GM18507 (cell line): ENCODE measurements at places on chromosomes 16 and 17.

DNA sequence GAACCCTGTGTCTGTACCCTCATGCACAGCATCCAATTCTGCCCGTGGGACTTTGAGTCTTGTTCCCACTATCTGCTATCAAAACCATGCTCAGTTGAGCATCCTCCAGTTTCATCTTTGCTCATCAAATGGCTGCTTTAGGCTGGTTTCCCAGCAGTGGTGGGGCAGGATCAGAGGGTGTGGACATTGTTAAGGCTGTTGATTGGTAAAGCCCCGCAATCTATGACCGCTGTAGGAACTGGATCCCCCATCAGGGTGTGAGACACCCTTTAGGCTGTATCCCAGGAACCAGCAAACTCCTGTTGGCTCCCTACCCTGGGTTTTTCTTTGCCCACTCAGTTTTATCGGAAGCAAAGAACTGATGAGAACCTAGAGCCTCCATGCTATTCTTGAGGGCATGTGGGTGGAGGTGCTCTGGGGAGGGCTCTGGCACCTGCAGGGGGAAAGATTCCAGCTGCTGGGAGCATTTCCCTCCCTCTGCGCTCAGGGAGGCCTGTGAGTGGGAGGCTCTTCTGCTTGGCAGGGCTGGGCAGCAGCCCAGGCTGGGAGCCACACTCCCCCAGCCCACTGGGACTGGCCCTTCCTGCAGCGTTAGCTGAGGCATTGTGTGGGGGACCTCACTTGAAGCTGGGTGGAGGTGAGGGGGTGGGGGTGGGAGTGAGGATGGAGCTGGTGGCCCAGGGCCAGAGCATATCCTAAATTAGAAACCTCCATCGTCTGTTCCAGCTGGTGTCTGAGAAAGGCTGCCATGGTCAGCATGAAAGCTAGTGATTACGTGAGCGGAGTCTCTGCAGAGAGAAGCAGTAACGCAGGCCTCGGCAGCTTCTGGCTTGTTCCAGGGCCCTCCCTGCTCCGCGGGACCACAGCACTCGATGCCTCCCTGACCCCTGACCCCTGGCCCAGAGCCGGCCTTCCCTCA is 160.6 kb downstream of the IRF8 start:
- no peak for DNase-seq

- peak; percentile 68 for DNase-seq
Measured at GRCh38 chr17:74923538-74924249, 379 bp upstream of the OTOP2 start.

- DNase-seq: no peak
Measured at GRCh38 chr17:31099016-31099415, 4.2 kb downstream of the NF1 start.

DNA sequence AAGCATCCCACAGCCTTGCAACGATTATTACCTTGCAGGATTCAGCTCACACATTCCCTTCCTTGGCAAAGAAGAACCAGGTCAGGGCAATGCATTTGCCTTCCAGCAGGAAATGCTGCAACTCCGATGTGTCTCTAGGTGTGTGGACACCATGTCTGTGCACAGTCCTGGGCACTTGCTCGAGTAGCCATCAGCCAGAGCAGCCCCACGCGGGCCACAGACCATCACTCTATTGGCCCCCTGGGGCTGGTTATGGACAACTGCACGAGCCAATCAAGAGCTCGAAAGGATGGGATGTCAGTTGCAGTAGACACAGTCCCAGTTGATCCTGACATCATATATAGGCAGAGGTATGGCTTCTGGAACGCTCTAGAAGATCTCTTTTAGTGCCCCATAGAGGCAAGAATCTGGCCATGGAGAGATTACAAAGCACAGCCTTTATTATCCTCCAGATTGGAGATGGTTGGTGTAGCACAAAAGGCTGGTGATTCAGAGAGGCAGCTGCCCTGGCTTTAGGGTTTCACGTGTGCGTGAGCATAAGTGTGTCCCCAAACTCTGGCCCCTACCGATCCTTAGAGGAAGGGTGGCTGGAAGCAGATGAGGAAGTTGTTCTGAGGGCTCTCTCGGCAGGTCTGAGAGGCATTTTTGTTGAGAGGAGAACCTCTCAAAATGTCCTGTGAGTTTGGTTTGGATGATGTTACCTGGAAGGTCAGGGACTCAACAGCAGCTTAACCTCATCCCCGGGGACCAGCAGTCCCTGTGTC is 403.8 kb downstream of the SEC14L1 start:
- no peak for DNase-seq

DNA sequence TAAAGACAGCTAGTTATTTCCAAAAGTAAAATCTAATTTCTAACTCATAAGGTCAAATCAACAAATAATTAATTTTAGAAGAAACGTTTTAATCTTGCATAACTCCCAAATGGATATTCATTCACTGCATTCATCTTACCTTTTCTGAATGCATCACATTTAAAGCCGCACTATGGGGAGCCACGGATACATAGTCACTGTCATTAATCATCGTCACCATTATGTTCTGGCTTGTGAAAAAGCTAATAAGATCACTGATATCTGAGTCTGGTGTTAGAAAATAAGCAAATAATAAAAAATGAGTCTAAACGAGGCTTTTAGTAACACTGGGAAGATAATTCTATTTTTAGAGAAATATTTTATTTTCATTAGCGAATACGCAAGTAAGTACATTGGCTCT is 42.4 kb upstream of the ABCA10 start:
- DNase-seq: no peak

GRCh38 chr17:66711401-66711800 is 123.5 kb upstream of the CACNG5 start:
- DNase-seq: no peak

DNA sequence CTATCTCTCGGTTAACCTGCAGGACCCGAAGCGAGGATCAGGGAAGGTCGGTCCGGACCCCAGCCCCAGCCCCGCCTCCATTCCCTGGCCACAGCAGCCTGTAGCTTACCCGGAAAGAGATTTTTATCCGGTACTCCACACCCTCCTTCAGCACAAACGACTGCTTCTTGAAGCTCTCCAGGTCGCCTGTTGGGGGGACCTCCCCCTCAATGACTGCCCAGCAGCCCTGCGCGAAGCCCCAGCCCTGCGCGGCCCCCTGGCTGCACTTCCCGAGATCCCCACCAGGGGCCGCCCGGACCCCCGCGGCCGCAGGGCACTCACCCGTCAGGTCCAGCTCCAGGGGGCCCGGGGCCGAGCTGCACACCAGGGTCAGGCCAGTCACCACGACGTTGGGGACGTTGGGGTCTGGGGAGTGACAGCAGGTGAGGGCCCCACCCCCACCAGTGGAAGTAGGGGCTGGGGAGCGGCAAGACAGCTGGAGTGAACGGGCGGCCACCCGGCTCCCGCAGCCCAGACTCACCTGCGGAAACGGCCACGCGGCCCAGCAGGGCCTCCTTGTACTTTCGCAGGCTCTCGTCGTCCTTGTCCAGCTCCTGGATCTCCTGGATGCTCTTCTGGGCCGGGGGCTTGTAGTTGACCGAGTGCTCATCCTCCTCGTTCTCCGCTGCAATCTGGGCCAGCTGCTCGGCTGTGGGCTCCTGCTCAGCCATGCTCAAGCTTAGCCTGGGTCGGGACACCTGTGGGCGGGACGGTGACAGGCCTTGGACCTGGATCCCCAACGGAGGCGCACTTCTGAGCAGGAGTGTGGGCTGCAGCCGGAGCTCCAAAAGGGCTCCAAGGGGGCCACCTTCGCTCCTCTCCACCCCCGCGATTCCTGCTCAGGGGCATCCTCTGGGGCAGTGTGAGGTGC is 1.7 kb downstream of the ARHGDIA start:
- DNase-seq: no peak

DNA sequence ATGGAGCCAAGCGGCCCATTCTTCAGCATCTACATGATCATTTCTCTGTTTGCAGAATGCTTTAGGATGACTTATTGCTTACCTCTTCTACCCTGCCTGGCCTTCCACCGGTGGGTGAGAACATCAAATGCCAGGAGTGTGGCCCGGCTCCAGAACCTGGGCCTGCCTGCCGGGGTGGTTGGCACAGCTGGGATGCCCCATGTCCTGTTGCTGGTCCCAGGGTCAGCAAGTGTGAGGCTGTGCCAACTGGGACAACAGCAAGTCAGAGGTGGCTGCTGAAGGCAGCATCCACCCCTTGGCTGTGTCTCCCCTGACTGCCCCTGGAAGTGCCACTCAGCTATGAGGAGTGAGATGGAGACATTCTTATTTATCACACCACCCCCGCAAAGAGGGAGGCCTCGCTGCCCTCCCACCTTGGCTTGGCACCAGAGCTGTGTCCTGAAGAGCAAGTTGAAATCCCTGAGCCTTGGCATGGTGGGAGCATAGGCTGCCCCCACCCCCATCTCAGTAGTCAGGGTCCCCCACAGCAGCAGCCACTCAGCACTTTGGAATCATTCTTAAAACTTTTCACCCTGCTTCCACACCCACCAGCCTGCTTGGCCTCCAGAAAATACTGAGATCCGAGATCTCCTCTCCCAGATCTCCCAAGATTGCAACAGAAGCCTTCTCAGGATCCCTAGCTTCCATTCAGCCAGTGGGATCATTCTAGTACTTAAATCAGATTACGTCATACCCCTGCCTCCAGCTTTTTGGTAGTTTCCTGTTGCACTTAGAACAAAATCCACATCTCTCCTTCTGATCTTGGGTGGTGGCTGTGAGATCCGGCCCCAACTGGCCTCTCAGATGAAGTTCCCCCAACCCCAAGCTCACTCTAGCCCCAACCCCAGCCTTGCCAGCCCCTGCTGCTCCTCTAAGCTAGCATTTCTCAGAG is 127.5 kb downstream of the SOCS1 start:
- DNase-seq: no peak

- no peak for DNase-seq
Measured at GRCh38 chr17:49916854-49917515, 52.0 kb upstream of the DLX4 start.

- DNase-seq: no peak
Measured at GRCh38 chr16:4182581-4183236, 59.2 kb downstream of the SRL start.

- no peak for DNase-seq
Measured at GRCh38 chr16:21628772-21629171, 23.6 kb downstream of the IGSF6 start.

GRCh38 chr17:38350035-38350434 is 1.6 kb upstream of the SOCS7 start:
- no peak for DNase-seq

- DNase-seq: no peak
Measured at GRCh38 chr16:77657016-77657415, 65.3 kb upstream of the NUDT7 start.

DNA sequence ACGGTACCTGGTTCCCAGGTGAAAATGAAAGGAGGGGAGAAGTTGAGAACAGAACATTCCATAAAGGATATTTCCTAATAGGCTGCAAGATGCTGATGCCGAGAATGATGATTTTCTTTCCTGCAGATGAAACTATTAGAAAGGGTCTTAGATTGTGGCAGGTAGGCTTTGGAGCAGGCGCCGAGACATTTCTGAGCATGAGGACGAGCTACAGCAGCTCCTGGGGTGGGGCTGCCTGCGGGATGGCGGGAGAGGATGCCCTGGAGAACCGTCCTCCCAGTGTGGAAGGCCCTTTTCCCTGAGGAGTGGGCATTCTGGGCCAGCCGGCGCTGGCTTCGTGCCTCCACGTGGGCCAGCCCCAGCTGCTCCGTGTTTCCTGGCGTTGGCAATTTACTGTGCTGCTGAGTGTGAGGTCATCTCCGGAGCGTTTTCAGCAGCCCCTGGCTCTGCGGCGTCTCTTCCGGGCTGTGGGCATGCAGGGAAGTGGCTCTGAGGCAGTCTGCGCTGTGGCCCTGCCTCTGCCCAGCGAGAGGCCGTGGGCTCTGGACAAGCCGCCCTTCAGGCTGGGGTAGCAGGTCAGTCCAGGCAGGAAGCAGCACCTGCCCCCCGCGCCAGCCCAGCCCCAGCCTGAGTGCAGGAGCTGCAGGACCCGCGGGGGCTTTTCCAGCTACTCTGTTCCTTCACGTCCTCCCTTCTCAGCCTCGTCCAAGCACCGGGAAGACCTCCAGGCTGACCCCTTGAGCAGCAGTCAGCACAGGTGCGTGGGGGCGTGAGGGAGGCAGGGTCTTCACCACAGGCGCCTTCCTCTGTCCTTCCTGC is 12.2 kb downstream of the ENGASE start:
- no peak for DNase-seq

DNA sequence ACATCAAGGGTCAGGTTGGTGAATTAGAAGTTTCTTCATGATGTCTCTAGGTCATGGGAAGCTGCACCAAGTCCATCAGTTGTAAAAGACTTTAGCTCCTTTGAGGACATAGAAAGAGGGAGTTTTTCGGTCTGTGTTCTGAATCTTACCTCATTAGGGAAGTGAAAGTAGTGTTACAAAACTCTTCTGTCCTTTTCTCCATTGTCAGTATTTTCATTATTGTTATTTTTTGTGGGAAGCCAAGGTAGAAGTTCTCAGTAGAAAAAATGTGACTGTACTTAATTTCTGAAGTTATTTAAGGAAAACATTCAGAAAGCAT is 24.2 kb downstream of the MAP3K3 start:
- no peak for DNase-seq

DNA sequence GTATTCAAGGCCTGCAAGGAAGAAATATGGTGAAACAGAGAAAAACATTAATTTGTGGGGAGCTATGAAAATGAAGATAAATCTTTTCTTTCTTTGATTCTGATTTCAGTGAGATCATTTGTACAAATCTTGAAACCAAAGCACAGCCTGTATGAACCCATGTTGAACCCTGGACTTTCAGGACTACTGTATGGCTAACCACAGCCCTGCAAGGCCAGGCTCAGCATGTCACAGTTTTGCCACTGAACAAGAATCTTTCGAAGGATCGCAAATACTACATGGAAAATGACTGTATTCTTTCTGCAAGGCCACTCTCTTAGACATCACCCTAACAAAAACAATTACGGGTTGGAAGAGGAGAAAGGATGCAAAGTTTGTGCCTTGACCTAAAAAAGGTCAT is 161.7 kb upstream of the MAF start:
- DNase-seq: no peak

- DNase-seq: no peak
Measured at GRCh38 chr16:85200471-85201278, 88.4 kb upstream of the CIBAR2 start.

DNA sequence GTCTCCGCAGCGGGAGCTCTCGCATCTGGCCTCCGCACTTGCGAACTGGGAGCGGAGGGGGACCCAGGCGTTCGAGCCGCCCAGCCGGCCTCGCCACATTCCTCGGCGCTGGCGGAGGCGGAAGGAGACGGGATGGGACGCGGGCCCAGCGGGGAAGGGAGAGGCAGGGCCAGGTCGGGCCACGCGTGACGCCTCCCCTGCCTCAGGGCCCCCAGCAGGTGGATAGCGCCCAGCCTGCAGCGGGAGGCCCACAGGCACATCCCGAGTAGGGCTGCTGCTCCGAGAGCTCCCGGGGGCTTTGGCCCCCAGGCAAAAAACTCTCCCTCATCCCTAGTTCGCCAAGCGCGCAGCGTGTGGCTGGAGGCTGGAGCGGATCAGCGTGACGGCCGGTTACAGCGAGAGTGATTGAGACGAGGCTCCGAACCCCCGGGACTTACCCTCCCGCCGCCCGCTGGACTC is 800 bp downstream of the PLEKHH3 start:
- no peak for DNase-seq

DNA sequence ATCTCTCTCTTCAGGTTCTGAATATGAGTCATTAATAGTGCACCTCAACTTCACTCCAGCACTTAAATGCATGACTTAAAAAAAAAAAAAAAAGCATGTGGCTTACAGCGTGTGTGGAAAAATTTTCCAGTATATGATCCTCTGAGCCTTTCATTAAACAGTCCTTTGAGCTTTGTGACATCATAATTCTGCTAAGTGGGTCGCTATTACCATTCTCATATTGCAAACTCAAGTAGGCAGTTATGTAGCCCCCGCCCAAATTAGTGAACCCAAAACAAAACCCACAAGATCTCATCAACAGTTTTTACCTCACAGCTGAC is 672 bp downstream of the CMTR2 start:
- DNase-seq: no peak

GRCh38 chr16:70571623-70572022 is 48.0 kb downstream of the SF3B3 start:
- DNase-seq: no peak

GRCh38 chr17:64187093-64187895 is 57.4 kb upstream of the ERN1 start:
- DNase-seq: no peak
